ENCODE measurements at places on chromosomes 11 and 22.

DNA sequence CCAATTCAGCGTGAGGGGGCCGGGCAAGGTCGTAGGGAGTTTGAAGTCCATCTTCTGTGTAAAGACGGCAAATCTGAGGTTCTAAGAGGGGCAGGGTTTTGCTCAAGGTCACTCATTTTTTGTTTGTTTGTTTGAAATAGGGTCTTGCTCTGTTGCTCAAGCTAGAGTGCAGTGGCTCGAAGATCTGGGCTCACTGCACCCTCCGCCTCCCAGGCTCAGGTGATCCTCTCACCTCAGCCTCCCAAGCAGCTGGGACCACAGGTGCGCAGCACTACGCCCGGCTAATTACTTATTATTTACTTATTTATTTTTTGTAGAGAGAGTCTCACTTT, 355 bp upstream of the AP1B1 start:
- peak overlapping the region; percentile 88 for H3K27ac ChIP-seq
- H3K4me1 ChIP-seq = peaks cover 48% of the 10 kb centered on the region
- no peak for DNase-seq
- no peaks in the 10 kb centered on the region for H3K36me3 ChIP-seq
- no peaks in the 10 kb centered on the region for H3K27me3 ChIP-seq

GRCh38 chr22:24156141-24156912, 25.0 kb upstream of the SUSD2 start:
- peak overlapping the region; percentile 49 for H3K27ac ChIP-seq
- no peaks in the 10 kb centered on the region for H3K27me3 ChIP-seq

GRCh38 chr11:120032766-120033390, 105.0 kb downstream of the TRIM29 start:
- no peaks in the 10 kb centered on the region for H3K4me1 ChIP-seq
- H3K4me3 ChIP-seq = no peak overlapping the region
- H3K27ac ChIP-seq = no peak overlapping the region

DNA sequence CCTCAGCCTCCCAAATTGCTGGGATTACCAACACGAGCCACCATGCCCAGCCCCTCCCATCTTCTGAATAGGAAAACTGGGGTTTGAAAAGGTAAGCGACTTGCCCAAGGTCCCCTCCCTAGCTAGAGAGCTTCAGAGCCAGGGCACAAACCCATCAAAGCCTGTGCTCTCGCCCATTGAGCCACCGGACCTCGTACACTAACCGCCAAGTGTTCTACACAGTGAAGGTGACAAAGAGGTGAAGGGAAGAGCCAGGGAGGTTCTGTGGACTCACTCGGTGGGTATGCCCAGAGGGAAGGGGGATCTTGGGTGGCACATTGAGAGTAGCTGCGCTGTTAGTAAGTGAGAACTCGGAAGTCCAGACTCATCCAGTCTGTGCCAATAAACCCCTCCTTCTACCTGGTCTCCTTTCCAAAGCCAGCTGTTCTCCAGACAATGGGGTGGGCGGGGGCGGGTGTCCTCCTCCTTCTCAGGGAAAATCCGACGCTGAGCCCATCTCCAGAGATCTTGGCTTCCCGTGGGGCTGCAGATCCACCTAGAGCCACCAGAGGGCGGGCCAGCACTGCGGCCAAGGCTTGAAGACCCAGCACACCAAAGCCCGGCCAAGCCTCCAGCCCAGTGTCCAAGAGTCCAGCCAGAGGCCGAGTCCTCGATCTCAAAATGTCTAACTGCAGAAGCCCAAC, 3.2 kb upstream of the RTN4RL2 start:
- DNase-seq = peak; percentile 89
- H3K27ac ChIP-seq = no peak overlapping the region
- no peaks in the 10 kb centered on the region for H3K36me3 ChIP-seq

DNA sequence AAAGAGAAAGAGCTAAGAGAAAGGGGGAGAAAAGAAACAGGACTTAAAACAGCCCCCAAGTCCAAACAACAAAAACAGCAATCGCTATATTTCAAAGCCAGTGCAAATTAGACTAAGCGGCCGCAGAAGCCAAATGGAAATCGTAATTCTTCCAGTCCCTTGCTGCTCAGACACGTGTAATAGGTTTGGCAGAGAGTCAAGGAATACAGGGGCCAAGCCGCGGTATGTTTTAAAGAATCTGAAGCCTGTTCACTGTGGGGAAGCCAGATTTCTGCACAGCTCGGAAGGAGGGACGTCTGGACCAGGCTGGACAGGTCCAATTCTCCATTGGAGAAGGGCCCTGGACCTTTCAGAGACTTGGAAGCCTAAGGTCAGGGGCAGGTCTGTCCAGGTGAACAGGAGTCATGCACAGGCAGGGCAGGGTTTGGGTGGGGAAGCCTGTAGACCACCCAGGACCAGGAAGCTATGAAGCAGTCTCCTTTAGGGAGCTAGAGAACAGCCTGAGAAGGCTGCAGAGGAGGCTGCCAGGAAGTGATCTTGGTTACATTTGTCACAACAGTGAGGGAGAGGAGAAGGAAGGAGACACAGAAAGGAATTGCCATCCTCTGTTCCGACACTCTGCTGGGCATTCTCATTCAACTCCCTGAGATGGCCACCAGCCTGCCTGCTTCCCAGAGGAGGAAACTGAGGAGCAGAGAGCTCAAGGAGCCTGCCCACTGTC, 265.5 kb upstream of the ISX start:
- H3K27me3 ChIP-seq = no peaks in the 10 kb centered on the region
- no peaks in the 10 kb centered on the region for H3K36me3 ChIP-seq
- peaks cover 5% of the 10 kb centered on the region for H3K4me1 ChIP-seq
- H3K4me3 ChIP-seq = no peak overlapping the region

DNA sequence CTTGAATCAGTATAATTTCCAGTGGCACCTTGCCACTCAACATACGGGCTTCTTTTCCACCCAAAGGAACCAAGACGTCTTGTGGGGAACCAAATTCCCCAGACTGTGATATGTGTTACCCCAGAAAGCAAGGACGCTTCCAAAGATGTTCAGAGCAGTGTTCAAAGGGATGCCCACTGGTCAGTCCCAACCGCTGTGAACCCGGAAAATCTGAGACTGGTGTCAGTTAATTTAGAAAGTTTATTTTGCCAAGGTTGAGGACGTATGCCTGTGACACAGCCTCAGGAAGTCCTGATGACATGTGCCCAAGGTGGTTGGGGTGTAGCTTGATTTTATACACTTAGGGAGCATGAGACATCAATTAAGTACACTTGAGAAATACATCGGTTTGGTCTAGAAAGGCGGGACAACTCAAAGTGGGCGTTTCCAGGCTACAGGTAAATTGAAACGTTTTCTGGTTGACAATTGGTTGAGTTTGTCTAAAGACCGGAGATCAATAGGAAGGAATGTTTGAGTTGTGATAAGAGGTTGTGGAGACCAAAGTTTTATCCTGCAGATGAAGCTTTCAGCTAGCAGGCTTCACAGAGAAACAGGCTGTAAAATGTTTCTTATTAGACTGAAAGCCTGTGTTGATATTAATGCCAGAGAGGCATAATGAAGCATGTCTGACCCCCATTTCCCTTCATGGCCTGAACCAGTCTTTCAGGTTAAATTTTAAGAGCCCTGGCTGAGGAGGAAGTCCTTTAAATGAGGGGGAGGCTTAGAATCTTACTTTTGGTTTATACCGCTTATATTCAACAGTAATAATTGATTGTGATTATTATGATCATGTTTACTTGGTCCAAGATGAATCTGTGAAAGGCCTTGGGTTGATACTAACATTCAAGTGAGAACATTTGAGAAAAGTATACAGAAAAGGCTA, 6.8 kb downstream of the APOL3 start:
- no peak overlapping the region for H3K27ac ChIP-seq
- H3K36me3 ChIP-seq = no peaks in the 10 kb centered on the region
- no peak overlapping the region for H3K4me3 ChIP-seq
- no peak for DNase-seq
- peaks cover 43% of the 10 kb centered on the region for H3K4me1 ChIP-seq

DNA sequence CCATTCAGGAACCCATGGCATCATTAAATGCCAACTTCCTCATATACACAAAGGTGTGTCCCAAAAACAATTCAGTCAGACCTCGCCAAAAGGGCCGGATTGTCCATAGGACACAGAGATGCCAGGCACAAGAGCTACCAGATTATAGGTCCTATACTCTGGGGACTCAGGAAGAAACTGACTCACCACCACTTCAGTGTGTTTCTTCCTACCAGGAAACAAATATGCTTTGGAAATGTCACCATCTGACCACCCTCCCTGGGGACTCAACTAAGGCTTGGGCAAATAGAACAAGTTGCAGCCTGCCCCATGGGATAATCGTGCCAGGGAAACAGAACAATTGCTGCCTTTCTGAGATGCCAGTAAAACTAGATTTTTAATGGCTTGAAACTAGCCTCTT, 11.7 kb downstream of the POU2AF3 start:
- H3K27ac ChIP-seq = peak overlapping the region; percentile 32
- no peak for DNase-seq
- H3K4me1 ChIP-seq = peaks cover 16% of the 10 kb centered on the region
- no peaks in the 10 kb centered on the region for H3K36me3 ChIP-seq

GRCh38 chr11:71452199-71453036, 585 bp upstream of the NADSYN1 start:
- H3K4me3 ChIP-seq = peak overlapping the region; percentile 91
- peak; percentile 65 for DNase-seq
- no peaks in the 10 kb centered on the region for H3K27me3 ChIP-seq
- peaks cover 50% of the 10 kb centered on the region for H3K4me1 ChIP-seq
- H3K36me3 ChIP-seq = peaks cover under 1% of the 10 kb centered on the region
